Fibroblast of upper back skin (primary cell): ENCODE measurements at places on chromosomes 6 and 20.

DNA sequence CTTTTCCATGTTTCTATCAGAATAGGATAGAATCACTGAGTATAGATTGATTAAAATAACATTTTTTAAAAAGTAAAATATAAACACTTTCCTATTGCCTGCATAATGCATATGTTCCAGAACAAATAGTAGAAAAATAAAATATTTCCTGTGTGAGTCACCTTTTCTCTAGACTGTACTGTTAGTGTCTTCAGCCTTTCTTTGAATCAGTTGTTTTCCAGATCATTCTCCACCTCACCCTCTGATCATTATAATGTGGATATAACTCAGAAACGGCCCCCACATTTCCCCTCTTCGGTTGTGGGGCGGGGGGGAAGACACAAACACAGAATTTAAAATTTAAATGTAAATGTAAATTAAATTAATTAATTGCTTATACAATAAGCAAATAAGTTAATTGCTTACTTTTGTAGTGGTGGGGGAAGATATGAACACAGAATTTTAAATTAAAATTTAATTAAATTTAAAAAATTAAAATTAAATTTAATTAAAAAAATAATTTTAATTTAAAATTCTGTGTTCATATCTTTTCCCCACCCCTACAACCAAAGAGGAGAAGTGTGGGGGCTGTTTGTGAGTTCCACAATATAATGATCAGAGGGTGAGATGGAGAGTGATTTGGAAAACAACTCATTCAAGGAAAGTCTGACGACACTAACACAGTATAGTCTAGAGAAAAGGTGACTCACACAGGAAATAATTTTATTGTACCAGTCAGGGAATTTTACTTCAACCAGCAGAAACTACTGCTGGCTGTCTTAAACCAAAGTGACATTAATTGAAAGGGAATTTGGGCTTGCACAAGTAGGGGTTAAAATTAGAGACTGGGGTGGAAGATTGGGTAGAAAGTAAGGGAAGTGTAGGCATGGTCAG lies 37.1 kb upstream of the PROKR2 start:
- DNase-seq, result peak; percentile 50

DNA sequence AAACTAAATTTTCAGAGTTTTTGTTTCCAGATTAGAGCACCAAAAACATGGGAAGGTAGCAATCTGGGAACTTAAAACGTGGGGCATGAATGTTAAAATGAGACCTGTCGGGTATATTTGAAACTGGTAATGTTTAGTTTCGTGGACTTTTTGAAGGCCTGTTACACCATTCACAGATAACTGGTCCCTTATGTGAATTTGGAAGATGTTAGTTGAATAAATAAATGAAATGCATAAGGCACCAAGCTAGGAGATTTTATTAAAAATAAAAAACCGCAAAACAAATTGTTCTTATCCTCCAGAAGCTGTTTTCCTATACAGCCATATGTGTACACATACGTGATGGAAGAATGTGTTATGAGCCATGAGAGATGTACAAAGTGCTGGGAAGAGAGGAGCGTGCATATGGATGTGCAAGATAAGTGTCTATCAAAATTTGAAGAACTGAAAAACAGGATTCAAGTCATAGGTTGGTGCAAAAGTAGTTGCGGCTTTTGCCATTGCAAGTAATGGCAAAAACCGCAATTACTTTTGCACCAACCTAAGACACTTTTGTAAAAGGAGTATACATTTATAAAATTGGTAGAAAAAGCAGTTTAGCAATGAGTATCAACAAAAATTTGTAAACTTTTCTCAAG lies 700 bp upstream of the MCUR1 start:
- DNase-seq, result no peak

DNA sequence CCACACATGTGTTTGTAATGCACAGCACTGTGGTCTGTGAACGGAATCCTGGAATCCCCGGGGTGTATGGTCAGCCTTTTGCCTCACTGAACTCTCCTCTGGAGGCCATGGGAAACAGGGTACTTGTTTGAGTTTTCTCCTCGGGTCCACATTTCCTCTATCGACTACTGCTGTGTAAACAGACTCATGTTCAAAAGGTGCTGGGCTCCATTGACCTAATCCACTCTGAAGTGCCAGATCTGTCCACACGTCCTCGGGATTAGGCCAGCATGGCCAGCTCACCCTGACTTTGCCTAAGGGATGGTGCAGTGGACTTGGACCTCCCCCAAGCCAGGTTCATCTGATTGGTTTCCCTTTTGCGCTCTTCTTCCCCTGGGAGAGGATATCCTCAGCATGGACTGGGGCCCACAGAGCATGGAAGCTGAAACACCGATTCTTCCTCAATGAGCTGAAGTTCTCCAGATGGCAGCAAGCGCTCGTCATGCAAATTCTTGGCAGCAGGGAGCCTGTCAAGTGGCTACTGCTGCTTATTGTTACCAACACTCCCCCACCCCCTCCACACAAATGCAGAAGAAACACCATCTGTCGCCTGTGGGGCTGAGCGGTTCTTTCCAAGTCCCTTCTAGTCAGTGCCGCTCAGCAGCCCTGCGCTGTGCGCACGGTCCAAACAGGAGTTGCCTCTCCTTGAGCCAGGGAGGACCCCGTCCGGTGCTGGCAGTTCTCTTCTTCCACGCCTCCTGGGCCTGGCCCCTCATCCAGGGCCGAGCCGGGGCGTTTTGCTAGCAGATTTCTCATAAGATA lies 292.6 kb upstream of the MARCKS start:
- DNase-seq, result peak; percentile 98

- DNase-seq, result no peak
Observed at GRCh38 chr20:58876437-58876836, 23.9 kb downstream of the GNAS start.

- DNase-seq, result no peak
Observed at GRCh38 chr6:129136751-129137150, 253.8 kb downstream of the LAMA2 start.

DNA sequence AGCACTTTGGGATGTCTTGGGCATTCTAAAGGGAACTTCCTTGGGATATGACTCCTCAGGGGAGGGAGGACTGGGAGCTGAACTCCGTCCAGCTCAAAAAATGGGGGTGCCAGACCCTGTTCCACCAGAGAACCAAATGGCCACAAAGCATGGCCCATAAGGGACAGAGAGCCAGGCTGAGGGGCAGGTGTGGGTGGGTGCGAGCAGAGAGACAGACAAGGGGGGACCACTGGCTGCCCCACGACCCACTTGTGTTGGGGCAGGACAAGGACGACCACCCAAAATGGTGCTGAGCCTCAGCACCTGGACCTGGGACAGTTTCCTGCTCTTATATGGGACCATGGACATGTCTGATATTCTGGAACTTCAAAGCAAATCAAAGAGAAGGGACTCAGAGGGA lies 148.2 kb upstream of the MLN start:
- no peak for DNase-seq

GRCh38 chr6:85752602-85753001 lies 109.9 kb upstream of the SYNCRIP start:
- no peak for DNase-seq

GRCh38 chr6:166106076-166106686 lies 61.5 kb downstream of the TBXT start:
- DNase-seq, result peak; percentile 60

DNA sequence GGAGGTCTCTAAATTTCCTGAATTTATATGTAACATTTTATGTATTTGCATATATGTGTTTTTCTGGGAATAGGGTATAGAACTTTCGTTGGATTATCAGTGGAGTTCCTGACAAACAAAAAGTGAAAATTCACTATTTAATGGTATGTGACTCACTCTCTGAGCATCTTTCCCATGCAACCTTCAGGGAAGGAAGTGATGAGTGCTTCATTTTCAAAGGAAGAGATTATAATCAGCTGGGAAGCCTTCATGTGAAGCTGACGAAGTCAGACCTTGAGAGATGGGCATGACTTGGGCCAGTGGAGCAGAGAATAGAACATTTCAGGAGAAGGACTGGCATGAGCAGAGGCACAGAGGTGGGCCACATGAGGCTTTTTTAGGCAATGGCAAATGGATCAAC lies 72.7 kb downstream of the FAXC start:
- peak; percentile 11 for DNase-seq

GRCh38 chr6:108739496-108740330 lies 108.5 kb upstream of the ARMC2 start:
- peak; percentile 71 for DNase-seq

GRCh38 chr20:60691966-60692615 lies 560.0 kb upstream of the CDH4 start:
- DNase-seq, result no peak

GRCh38 chr6:118895261-118895560 lies 1.3 kb downstream of the ASF1A start:
- DNase-seq, result no peak

- DNase-seq, result no peak
Observed at GRCh38 chr6:139676718-139677117, 302.3 kb upstream of the CITED2 start.

- peak; percentile 41 for DNase-seq
Observed at GRCh38 chr6:155349129-155349528, 34.8 kb upstream of the TFB1M start.

DNA sequence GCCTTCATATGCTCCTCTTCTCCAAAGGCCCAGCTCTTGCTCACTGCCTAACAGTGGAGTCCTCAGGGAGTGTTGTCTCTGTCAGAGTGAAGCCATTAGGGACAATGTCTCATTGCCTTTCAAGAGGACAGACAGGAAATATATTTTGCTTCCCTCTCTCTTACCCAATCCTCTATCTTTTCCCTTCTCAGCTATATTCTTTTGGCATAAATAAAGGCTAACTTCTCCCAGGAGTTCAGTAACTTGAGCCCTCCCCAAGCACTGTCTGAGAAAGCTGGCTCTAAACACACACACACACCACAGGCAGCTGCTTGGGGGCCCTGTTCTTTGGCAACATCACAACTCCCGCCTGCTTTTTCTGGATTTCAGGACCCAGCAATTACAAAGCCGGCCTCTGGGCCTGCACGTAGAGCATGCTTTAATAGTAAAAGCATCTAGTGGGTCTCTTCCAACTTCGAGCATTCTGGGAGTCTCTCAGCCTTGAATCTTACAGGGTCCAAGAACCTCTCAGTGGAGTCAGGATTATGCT lies 34.7 kb upstream of the LAMA4 start:
- peak; percentile 95 for DNase-seq
